ENCODE measurements at places on chromosomes 16 and 17.

GRCh38 chr17:50352693-50353599, 7.0 kb downstream of the XYLT2 start:
- no peak for DNase-seq

DNA sequence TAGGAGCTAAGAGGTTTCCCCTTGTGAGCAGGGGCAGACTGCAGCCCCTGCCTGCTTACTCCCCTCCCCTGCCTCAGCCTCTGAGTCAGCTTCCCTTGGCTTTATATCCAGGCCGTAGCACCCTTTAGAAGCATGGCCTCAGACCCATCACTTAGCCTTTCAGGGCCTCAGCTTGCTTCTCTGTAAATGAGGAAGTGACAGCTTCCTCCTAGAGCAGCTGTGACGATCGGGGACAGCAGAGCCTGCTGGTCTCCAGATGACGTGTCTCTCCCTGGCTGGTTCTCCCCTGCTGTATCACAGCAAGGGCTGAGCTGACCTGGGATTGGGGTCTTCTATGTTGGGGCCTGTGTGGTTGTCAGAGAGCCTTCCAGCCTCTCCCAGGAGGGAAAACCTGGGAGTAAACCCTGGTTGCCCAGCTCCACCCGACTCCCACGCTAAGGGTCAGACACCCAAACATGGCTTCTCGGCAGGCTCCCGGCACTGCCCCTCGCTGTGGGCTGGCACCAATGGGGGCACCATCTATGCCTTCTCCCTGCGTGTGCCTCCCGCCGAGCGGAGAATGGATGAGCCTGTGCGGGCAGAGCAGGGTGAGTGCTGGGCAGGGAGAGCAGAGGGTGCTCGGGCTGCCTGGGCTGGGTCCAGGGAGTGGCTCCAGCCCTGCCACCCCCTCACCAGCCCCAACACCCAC, 16.3 kb upstream of the MYO15B start:
- no peak for DNase-seq

DNA sequence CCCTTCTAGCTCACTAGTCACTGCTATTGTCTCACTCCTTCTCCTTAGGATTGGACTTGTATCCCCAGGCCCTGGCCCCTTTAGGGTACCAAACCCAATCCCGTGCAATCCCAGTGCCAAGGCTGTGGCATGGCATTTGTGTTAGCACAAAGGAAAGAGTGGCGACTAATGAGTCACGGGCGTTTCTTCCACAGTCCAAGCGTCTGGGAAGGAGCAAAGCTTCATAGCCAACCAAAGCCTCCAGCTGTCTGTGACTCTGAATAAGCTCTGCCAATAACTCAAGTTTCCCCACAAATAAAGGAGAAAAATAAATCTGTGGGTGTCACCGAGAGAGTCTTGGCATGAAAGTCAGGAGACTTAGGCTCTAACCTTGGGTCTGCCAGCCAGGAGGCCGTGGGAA, 54.6 kb upstream of the COX10 start:
- no peak for DNase-seq

DNA sequence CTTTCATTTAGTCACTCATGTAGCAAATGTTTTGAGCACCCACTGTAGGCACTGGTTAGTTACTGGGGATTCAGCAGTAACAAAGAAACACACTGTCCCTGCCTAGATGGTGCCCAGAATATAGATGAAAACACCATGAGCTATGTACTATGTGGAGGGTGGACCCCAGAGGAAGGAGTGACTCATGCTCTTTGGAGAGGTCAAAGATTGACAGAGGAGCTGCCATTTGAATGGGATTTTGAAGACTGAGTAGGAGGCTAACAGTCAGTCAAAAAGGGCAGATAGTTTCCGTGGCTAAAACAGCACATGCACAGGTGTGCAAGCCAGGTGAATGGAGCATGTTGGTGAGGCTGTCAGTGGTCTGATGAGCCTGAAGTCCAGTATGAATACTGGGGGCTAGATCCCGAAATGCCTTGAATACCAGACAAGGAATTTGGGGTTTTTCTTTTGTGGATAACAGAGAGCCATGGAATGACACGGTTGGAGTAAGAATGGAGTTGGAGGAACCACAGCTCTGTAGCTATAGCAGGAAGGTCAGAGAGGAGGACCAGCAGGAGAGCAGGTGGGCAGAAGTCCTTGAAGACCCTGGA, 6.1 kb downstream of the IL21R start:
- no peak for DNase-seq

DNA sequence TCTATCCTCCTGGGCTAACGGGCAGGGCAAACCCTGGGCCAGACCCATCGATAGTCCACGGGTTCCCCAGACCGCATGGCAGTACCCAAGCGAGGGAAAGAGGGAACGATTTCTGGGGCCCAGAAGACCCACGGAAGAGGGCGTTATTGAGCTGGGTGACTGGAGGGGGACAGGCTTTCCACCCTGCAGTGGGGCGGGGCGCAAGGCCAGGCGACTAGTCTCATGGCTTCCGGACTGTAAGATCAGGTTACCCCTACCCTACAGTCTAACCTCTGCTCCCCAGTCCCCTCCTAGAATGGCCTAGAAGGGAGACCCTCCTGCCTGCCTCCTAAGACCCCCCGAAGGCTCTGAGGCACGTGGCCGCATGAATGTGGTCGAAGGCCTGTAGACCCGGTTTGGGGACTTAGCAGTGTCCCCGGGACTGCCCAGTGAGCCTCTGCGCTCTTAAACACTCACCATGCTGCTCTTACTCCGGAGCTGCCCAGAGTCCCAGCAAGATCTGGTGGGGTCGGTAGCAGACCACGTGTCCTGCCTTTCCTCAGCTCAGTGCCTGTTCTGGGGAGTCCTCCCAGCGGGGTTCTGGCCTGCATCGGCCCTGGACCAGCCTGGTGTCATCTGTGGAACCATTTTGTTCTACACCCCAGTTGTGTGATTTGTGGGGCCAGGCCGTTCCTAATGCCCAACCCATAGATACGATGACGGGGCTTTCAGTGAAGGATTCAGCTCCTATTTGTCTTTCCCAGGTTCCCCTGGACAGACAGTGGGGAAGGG, 13.2 kb upstream of the AURKB start:
- no peak for DNase-seq

DNA sequence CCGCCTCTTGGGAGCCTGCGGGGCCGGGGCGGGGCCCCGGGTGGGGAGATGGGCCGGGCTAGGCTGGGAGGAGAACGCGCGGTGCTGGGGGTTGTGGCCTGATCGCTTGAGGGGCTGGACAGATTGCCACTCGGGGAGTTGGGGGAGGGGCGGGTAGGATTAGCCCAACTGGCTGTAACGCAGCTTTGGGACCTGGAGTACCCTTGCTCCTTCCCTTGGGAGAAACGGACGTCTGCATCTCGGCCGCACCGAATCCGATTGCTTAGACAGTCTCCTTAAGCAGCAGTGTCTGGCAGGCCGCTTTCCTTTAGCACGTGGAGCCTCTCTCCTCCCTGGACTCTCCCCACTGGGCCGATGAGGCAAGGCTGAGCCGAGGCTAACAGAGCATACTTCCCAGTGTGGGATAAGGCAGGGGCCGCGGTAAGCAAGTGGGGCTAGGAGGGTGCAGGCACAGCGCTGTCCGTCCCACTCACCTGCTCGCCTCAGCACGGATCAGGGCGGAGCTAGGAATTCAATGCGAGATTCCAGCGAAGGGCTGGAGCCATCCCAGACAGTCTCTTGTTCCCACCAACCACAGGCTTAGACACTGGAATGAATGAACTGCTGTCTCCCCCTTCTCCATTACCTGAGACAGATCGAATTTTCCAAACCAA, 540 bp upstream of the ACLY start:
- peak; percentile 43 for DNase-seq

GRCh38 chr17:81543339-81543675, 8.8 kb downstream of the FAAP100 start:
- DNase-seq = no peak

Measured in H54 (cell line).